ENCODE measurements at places on chromosomes 3 and 15.

DNA sequence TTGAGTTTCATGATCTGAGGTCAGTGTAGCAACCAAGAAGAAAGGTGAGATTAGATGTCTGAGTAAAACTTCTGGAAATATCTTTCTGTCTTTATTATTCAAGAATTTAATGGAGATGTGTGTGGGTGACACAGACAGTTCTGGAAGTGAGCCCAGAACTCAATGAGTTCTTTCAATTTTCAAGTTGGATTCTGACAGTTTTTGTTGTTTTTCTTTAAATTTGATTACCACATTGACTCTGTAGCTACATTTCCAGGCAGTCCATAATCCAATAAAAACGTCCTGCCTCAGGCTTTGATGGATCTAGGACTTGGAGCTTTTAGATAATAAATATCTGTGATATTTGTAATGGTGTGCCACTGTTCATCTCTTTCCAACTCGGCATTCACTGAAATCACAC is 3.9 kb upstream of the PARP14 start:
- no peak for DNase-seq

DNA sequence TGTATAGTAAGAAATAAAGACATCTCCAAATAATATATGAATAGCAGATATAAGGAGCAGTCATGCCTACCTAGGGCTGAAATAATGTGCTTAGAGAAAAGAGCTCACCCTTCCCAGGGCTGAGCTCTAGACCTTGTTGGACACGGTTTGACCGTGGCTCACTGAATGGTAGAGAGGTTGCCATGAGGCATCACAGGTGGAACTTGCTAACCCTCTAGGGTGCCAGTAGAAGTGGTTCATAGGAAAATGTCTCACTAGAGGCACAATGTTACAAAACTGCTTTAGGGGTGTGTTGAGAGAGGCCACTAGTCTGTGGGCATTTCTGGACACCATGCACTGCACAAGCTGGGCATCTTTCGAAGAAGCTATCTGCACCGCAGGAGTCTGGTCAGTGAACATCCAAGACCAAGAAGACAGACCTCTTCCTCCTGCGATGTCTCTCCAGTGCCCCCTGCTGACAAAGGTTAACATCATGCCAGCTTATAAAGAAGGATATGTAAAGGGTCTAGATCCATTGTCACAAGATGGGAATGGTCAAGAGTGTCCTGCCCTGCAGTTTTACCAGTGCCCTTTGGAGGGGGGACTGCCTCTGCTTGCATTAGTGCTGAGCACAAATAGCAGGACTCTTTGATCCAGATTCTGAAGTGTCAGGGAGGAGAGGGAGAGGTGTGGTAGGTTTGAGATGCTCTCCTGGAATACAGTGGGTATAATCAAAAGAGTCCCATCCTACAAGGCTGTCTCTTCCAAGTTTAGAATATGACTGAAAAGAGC is 266.8 kb downstream of the ZNF385D start:
- no peak for DNase-seq

- no peak for DNase-seq
Observed at GRCh38 chr3:122941228-122942206, 86.0 kb downstream of the SEMA5B start.

- no peak for DNase-seq
Observed at GRCh38 chr3:29242296-29242695, 38.6 kb upstream of the RBMS3 start.

GRCh38 chr15:53520996-53521395 is 238.5 kb downstream of the WDR72 start:
- no peak for DNase-seq
